CD8-positive, alpha-beta memory T cell (primary cell): ENCODE measurements at places on chromosomes 1 and 21. TPM values are rescaled to one million over a fixed set of nuclear protein-coding genes. Genes with fewer than 3 reads are reported as not detected.

IL10RB gene
- 51.4 TPM for polyA plus RNA-seq

C1orf216 gene
- polyA plus RNA-seq = 15.3 TPM

GRCh38 chr1:53653631-53654030 lies 85.3 kb downstream of the GLIS1 start:
- no peak for DNase-seq
- no peaks in the 10 kb centered on the region for H3K4me1 ChIP-seq
- H3K27ac ChIP-seq = no peak overlapping the region
- no peak overlapping the region for H3K4me3 ChIP-seq

SMCP gene
- polyA plus RNA-seq = not detected

GRCh38 chr1:2229037-2229864 lies 1.1 kb downstream of the SKI start:
- H3K27me3 ChIP-seq = no peaks in the 10 kb centered on the region
- peaks cover 43% of the 10 kb centered on the region for H3K4me1 ChIP-seq
- peak overlapping the region; percentile 80 for H3K27ac ChIP-seq
- DNase-seq = peak; percentile 59
- H3K36me3 ChIP-seq = no peaks in the 10 kb centered on the region
- peak overlapping the region; percentile 91 for H3K4me3 ChIP-seq

GRCh38 chr1:97308131-97308530 lies 586.5 kb downstream of the PTBP2 start:
- DNase-seq = no peak
- peaks cover 3% of the 10 kb centered on the region for H3K36me3 ChIP-seq
- no peak overlapping the region for H3K4me3 ChIP-seq
- no peak overlapping the region for H3K27ac ChIP-seq

LCA5L gene
- 0.25 TPM for polyA plus RNA-seq

TRIM67 gene
- not detected for polyA plus RNA-seq
